AG08395 (cell line): ENCODE measurements at places on chromosomes 4 and X.

DNA sequence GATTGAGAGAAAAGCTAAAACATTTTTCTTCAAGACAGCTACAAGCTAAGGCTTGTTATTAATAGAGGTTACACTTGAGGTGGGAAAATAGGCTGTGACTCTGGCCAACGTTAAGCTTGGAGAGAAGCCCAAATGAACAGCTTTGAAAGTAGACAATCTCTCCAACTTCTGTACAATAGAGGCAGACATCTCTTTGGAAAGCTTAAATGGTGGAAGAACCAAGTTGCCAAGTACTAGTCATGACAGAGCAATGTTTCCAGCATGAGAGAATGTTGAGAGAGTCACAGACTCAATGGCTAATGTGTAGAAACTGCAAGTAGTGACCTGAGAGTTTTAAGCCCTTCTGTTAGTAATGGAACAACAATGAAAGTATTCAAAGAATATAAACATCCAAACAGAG lies 298.1 kb downstream of the INPP4B start:
- DNase-seq: peak; percentile 38

GRCh38 chr4:24884902-24885301 lies 27.9 kb downstream of the CCDC149 start:
- DNase-seq: no peak

DNA sequence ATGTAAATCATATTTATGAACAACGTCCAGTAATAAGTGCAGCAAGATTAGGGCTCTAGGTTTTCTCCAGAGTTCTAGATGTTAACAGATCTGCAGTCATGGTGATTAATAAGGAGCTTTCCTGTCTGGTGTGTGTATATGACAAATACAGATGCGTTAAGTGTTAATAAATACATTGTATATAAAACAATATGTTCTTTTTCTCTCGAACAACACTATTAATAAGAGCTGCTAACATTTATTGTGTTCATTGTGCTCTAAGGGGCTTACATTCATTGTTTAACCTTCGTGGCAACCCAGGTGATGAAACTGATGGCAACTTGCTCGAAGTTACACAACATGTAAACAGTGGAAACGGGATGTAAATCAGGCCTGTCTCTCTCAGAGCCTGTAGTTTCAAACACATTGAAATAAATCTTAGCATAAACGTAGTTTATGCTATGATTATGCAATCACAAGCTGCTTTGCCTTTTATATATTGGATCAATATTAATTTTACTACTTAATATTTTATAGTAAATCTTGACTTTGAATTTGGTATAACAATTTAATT lies 547 bp upstream of the CLGN start:
- DNase-seq: no peak

DNA sequence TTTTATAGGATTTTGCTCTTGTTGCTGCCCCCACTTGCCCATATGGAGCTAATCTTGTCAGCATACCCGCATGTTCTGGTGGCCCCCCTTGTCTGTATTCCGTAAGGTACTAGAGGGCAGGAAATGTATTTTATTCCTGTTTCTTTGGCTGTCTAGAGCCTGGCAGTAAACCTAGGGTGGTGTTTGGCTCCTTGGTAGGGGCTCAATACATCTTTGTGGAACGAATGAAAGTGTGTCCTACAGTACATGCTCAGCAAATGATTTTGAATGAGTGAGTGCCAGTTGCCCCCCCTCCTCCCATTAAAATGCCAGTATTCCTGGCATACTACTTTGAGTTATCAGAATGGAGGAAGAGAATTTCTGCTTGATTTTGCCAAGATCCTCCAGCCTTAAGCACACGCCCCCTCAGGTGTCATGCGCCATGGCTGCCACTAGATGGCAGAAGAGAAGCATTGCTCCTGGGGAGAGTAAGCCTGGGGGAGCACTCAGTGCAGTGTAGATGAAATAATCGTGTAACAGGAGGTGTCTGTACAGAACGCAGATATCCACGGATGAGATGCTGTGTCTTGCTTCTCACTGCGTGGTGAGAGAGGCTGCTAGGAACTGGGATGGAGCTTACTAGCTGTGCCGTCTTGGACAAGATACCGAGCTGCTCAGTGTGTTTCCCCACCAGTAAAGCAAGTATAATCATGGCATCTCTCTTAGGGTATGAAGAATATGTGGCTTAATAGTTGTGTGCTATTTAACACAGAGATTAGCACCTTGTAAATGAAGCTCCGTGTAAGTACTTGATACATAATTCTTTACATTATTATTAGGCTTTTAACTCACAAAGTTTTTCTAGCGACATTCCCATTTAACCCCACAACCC lies 17.2 kb upstream of the RNF212 start:
- peak; percentile 88 for DNase-seq

DNA sequence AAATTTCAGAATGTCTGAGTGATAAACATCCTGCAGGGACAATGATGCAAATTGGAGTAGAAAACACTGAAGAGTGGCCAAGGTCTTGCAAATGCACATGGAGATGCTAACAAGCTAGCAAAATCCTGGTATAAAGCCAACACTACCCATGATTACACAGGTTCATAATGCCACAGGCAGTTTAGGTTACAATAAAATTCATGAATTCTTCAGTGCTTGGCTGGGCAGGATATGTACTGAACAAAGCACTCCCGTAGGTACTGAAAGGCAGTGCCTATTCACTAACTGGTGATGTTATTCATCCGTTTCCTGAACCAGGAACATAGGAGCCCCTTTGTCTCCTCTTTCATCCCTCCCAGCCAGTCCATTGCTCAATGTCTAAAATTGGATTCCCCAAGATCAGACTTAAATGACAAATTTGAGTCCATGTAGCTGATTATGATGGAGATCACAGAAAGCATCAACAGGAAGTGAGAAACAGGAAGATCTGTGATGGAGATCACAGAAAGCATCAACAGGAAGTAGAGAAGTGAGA lies 244.5 kb downstream of the DMD start:
- no peak for DNase-seq

- no peak for DNase-seq
These were observed 523.3 kb downstream of the SMARCA1 start for GRCh38 chrX:129000018-129000417.

- peak; percentile 27 for DNase-seq
These were observed 791 bp downstream of the GUCY1B1 start for GRCh38 chr4:155759372-155760252.

DNA sequence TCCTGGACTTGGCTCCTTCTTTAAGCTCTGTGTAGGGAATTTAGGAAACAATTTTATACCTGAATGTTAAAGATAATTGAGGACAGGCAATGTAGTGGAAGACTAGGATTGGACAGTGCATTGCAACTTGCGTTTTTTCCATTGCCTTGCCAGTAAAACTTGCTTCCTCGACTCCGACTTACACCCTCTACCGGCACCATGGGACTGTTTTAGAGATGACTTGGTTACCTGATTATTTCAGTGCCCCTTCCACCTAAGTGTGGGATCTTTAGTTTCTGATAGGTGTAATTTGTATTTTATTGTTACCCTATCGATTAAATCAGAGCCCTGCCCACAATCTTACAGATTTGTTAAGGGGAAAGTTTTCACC lies 1.2 kb downstream of the PRPS1 start:
- peak; percentile 25 for DNase-seq
